ENCODE measurements at places on chromosomes 16 and 17.

DNA sequence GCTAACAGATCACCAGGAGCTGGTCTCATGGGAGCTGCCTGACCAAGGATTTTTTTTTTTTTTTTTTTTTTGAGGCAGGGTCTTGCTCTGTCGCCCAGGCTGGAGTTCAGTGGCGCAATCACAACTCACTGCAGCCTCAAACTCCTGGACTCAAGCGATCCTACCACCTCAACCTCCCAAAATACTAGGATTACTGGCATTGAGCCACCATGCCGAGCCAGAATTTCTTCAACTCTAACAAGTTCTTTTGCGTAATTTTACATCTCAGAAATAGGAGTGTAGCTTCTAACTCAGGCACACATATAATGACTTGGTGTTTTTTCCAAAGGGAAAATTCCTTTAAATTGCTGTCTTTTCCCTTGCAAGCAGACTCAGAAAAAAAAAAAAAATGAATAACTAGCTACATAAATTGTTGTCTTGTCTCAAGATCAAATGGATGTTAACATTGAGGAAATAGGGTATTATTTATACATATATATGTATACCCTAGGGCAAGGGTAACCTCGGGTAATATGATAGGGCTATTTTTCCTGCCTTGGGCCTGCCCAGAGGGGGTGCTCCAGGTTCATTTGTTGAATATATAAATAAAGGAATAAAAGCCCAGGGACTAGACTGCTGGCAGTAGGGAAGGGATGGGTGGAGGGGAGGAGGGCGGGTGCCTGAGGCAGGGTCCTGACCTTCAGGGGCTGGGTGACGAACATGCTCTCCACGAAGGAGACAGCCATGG is 42.8 kb upstream of the GCSH start:
- DNase-seq = no peak

GRCh38 chr16:56334761-56335160 is 90.6 kb downstream of the AMFR start:
- no peak for DNase-seq

DNA sequence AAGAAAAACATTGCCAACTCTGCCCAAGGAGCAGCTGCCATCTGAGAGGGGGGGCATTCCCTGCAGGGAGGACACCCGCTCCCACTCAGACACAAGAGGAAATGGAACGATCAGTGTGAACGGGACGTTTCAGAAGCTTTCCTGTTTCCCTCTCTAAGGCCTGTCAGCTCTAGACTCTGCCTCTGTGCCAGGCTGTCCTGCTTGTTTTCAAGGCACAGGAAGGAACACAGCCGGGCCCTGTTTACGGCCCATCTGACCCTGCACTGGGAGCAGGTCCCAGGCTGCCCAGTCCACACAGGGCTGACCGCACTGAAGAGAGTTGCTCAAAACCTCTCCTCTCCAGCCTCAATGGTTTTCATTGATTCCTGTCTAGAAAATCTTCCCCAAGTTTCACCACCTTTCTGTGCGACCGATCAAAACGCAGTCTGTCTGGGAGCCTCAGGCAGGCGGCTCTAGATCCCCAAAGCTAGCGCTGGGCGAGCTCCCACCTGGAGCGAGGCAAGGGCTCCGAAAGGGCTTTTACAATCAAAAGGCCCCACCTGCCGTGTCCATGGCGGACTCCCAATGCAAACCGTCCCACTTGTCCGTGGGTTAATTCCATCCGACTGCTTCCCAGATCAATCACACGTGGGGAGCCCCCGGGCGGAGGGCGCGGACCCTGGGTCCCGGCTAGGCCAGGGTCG is 1.5 kb downstream of the PIEZO1 start:
- no peak for DNase-seq

- no peak for DNase-seq
Measured at GRCh38 chr17:19303367-19303776, 59.2 kb downstream of the B9D1 start.

DNA sequence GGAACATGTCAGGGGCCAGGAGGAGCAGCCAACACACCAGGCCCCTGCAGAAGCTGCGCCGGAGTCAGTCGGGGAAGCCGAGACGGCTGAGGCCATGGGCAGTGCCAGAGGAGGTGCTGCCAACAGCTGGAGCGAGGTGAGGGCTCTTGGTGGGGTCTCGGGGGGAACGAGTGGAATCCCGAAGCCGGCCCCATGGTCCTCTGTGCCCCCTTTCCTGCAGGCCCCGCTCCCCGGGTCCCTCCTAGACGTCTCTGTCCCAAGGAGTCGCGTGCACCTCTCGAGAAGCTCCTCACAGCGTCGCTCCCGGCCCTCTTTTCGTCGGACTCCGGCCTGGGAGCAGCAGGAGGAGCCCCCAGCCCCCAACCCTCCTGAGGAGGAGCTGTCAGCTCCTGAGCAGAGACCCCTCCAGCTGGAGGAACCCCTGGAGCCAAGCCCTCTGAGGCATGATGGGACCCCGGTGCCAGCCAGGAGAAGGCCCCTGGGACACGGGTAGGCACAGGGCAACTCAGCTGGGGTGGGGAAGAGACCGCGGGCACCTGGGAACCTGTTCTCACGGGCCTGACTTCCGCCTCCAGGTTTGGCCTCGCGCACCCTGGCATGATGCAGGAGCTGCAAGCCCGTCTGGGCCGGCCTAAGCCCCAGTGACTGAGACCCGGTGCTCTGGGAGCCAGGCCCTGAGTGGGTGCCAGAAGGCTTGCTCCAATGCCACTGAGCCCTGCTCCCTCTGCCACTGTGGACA is 3.6 kb downstream of the APOBR start:
- no peak for DNase-seq

DNA sequence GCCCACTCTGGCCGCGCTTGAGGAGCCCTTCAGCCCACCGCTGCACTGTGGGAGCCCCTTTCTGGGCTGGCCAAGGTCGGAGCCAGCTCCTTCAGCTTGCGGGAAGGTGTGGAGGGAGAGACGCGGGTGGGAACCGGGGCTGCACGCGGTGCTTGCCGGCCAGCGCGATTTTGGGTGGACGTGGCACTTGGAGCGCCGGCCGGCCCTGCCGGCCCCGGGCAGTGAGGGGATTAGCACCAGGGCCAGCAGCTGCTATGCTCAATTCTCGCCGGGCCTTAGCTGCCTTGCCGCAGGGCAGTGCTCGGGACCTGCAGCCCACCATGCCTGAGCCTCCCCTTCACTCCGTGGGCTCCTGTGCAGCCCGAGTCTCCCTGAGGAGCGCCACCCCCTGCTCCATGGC is 9.9 kb upstream of the ATP1B2 start:
- no peak for DNase-seq

DNA sequence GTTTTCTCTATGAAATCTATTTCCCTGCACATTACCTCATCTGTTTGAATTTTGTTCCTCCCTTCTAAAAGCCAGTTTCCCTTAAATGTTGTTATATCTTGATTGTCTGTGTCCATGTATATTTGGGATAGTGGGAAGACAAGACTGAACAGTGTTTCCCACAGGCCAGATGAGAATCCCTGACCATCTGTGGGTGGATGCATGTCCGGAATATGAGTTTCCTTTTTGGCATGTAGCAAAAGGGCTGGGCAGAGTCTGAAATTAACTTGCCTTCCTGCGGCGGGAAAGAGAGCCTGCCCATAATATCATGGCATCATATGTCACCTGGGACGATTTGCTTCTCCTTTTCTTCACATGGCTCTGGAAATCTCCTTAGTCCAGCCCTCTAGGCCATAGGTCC is 385.8 kb upstream of the MAF start:
- DNase-seq = no peak

GRCh38 chr17:10021272-10021984 is 116.4 kb upstream of the RCVRN start:
- no peak for DNase-seq

DNA sequence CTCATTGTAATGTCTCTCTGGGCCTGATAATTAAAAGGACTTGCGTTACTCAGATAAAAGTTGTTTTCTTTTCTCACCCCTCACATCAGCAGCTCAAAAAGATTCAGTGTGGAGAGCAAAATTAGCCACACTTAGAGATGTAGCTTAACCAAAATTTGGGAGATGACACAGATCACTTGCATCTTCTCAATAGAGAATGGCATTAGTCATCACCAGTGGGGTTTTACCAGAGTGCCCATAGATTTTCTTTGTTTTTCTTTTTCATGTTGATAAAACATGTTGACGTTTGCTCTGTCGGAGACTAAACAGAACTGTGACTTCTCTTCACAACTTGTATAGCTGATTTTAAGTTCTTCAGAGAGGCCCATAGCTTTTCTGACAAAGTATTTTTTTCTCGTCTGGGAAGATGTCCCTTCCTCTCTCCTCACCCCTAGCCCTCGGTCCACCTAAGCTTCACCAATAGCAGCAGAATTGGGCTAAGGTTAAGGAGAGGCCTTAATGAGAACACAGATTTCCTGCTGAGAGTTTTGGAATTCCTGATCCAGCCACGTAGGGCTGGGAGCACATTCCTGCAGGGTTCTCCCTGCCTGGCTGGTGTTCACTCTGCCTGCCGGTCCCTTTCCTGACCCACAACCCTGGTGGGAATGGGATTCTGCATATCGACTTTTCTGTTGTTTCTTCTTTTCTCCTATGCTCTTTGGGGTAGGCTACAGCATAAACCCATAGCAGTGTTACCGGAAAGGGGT is 92.6 kb downstream of the CACNG3 start:
- no peak for DNase-seq

DNA sequence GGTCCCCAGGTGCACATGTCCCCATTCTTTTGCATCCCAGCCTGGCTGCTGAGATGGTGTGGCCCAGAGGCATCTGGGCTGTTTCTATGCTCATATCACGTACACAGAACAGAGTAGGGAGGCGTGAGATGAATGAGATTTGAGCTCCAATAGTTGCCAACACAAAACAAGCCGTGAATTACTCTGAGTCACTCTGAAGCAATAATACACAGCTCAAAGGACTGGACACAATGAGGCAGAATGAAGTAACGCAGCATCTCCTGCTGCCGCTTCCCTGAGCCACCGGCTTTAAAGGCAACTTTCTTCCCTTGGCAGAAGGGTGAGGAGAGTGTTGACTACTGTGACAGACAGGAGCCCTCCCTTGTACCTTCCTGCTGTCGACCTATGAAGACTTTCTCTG is 33.9 kb upstream of the CLEC18B start:
- DNase-seq = no peak

- no peak for DNase-seq
Measured at GRCh38 chr17:50461550-50462132, 7.0 kb downstream of the CHAD start.

Measured in activated CD8-positive, alpha-beta memory T cell treated with anti-CD3 and anti-CD28 coated beads for 1 hour (primary cell).